ENCODE measurements at places on chromosomes 5 and 9.

GRCh38 chr9:135478829-135479468, 633 bp upstream of the PPP1R26 start:
- DNase-seq: no peak

DNA sequence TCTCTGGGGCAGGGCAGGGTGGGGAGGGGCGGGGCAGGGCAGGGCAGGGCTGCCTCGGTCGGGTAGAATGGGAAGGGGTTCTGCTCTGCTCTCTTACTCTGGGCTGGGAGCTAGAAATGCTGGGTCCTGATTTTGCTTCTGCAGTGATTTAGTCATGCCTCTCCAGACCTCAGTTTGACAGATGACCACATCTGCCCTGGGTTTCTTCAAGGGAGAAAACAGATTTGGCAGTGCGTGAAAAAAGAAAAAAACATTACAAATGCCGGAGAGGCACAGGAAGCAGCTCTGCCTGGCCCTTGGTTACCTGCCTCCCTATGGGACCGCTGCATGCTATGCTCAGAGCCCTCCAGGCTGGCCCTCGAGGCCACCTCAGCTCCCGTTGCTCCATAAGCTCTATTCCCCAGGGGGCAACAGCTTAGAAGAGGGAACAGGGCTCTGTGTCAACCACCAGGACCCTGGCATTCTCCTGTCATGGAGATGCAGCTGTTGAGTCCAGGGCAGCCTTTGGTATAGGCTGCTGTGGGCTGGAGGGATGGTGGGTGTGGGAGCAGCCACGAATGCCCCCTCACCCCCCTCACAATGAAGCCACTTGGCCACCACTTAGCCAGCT, 53.2 kb upstream of the UBTD2 start:
- DNase-seq: no peak

GRCh38 chr5:113338628-113339027, 96.2 kb downstream of the TSSK1B start:
- DNase-seq: no peak

DNA sequence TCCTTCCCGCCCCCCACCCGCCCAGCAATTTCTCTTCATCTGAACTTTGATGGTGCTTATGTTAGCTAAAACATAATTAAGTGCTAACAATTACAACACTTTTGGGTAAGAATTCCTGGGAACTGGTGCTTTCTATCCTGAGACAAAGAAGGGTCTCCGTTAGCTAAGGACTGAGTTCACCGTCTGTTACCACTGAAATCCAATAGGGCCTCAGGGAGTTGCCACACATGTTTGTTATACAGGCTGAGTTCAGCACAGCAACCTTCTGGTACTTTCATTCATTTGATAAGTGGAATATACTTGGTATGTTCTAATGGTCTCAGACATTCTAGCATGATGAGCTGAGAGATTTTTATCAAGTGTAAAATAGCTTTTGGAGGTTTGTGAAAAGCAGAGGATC, 437.9 kb downstream of the EFNA5 start:
- DNase-seq: no peak

GRCh38 chr9:134606951-134607731, 34.5 kb upstream of the COL5A1 start:
- peak; percentile 24 for DNase-seq

GRCh38 chr5:172096207-172096940, 89.9 kb upstream of the FBXW11 start:
- no peak for DNase-seq

GRCh38 chr9:16771356-16771755, 99.1 kb downstream of the BNC2 start:
- no peak for DNase-seq

DNA sequence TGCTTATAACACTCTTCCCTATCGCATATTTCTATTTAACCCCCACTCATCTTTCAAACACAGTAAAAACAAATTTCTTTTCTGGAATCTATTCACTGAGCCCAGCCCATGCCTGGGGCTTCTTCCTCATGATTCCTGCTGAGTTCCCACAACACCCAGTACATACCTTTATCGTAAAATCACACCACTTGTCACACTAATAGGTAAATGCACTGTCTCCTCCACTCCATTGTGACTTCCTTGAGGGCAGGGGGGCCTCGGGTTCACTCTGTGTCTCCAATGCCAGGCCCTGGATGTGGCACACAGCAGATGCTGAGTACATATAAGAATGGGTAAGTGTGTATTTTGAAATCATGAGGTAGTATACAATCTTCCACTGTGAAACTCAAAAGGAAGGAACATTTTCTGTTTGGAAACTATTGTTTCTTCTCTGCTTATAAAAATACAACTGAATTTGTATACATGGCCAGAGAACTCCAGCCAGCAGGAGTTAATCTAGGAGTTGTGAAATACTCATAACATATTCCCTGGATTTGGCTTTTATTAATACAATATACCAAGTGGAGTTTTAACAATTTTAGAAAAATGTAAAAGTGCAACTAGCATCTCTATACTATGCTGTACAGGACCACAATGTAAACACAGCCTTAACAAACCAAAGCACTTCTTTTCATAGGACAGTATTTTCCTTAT, 7.2 kb downstream of the PLK2 start:
- DNase-seq: peak; percentile 58

DNA sequence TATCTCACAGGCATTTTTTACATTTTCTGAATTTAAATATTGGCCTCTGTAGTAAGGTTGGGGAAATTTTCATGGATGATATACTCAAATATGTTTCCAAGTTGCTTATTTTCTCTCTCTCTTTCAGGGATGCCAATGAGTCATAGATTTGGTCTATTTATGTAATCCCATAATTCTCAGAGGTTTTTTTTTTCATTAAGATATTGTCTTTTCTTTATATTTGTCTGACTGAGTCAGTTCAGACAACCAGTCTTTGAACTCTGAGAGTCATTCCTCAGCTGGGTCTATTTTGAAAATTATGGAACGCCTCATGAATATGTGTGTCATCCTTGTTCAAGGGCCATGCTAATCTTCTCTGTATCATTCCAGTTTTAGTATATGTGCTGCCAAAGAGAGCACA, 223.2 kb downstream of the PCSK1 start:
- DNase-seq: peak; percentile 75

- DNase-seq: peak; percentile 34
Observed at GRCh38 chr5:38639377-38640358, 83.2 kb upstream of the LIFR start.

GRCh38 chr5:74638970-74639806, 1.3 kb downstream of the ENC1 start:
- DNase-seq: peak; percentile 66

- DNase-seq: peak; percentile 78
Observed at GRCh38 chr5:95591490-95591901, 28.4 kb upstream of the GPR150 start.

- DNase-seq: no peak
Observed at GRCh38 chr5:37028910-37029309, 152.3 kb downstream of the NIPBL start.

DNA sequence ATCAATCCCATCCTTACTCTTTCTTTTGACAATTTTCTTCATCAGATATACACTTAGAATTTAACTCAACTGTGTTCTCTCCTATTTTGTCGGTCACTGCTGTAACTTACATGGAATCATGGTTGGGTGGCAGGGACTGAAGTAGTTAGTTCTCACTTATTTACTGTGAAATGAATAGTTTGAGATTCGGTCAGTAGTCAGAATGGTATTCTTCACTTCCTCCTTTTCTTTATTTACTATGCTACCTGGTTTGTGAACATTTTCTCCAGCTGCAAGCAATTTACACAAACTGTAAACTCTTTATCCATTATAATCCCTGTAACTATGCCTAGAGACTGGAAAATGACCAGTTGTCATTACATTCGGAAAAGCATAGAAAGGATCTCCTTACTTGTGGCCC, 41.5 kb upstream of the GDNF start:
- no peak for DNase-seq

DNA sequence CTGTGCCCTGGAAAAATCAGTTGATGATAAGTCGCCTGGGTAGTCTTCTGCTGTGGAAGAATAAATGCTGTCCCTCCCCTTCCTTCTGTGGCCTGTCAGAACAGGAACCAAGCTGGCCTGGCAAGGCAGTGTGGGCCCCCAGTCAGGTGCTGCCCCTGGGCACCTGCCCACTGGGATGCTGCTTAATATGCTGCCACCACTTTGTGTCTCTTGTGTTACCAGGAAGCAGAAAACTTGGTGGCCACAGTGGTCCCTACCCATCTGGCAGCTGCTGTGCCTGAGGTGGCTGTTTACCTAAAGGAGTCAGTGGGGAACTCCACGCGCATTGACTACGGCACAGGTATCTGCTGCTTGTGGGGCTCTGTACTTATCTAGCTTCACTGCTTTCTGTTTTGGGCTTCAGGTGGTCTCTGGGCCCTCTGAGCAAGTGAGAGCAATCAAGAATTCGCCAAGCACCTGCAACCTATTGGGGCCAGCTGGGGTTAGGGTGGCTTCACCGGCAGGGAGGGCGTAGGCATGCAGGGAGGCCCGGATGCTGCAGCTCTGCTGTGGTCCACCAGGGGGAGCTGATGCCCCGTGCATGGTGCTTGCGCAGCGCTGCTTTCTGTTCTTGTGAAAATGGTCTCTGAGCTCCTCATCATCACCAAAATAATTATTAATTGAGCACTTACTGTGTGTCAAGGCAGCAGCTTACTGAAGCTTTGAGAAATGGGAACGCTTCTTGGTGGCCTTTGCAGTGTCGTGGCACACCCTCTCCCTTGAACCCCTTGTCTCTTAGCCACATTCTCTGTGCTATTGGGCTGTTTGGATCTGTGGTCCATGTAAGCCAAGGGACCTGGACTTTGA, 20.3 kb downstream of the PTPA start:
- DNase-seq: peak; percentile 56

- DNase-seq: no peak
Observed at GRCh38 chr5:83145882-83146331, 68.6 kb downstream of the XRCC4 start.
